ENCODE measurements at places on chromosomes 11 and 22.

DNA sequence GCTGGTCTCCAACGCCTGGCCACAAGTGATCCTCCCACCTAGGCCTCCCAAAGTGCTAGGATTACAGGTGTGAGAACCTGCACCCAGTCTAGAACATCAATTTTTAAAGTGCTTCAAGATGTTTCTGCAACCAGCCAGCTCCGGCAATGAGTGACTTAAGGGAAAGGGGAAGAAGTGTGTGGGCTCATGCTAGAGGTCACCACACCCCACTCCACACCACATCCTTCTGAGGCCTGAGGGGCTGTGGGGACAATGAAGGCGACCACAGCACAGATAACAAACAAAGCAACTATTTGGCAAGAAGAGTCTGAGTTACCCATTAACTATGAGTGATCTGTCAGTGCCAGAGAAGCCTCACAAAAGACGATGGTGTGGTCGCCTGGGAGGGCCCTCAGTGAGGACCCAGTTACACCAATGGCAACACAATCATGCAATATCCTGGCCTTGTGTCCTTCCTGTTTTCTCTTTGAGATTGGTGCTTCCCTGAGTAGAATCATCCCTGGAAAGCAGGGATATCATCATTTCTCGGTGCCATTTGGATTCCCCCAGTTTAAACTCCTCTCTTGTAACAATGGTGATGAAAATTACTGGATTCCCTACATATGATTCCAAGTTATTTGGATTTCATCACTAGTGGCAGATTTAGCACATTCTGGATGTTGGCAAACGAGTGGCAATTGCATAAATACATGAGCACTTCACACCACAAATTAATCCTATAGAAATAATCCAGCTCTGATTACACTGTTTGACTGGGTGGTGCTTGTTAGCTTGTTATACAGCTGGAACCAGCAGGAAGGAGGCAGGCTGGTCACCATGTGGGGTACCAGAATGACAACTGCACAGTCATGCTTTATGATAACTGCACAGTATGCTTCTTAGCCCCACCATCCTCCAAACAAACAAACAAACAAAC is 18.4 kb downstream of the ABTB2 start:
- no peak for DNase-seq

DNA sequence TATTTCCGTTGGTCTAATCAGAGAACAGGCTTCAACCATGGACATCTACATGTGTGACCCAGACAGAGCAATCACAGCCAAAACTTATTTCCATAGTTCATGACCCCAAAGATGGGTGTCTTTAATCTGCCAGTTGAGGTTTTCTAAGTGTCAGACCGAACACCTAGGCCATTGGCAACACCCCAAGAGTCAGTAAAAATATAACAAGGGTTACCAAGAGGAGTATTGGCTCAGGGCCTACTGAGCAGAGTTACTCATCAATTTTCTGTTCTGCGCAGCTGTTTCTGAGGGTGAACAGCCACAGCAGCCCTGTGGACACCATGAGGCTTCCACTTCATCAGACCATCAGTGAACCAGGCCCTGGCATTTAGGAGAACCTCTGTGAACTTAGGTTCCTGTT is 18.8 kb downstream of the GUCD1 start:
- no peak for DNase-seq

GRCh38 chr22:38831166-38831945 is 12.5 kb downstream of the NPTXR start:
- DNase-seq = no peak

- no peak for DNase-seq
These were observed 16.2 kb downstream of the LRRC32 start for GRCh38 chr11:76654298-76654851.

DNA sequence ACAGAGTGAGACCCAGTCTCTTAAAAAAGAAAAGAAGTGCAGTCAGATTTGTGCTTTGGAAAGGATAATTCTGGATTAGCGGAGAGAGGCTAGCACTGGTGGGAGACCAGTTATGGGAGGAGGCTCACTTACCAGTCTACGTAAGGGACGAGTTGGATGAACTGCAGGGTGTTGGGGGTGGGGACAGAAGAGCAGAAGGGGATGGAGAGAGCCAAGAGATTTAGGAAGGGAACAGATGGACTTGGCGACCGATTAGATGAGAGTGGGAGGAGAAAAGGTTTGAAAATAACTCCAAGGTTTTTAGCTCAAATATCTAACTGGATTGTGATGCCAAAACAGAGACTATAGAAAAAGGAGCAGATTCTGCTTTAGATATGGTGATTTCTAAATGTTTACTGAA is 81.4 kb downstream of the SFI1 start:
- DNase-seq = no peak

DNA sequence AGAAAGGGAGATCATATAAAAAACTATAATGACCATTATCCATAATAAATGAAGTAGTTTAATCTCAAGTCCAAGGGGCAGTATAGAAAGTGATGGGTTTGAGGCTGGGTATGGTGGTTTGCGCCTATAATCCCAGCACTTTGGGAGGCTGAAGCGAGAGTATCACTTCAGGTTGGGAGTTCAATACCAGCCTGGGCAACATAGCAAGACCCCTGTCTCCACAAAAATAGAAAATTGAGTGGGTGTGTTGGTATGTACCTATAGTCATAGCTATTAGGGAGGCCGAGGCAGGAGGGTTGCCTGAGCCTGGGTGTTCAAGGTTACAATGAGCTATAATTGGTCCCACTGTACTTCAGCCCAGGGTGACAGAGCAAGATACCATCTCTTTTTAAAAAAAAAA is 23.9 kb downstream of the MED17 start:
- DNase-seq = no peak

GRCh38 chr11:68430801-68431200 is 29.8 kb upstream of the PPP6R3 start:
- DNase-seq = no peak

GRCh38 chr11:14768526-14769188 is 123.4 kb downstream of the CYP2R1 start:
- no peak for DNase-seq

GRCh38 chr22:17829695-17830042 is 55.4 kb upstream of the BID start:
- DNase-seq = no peak

DNA sequence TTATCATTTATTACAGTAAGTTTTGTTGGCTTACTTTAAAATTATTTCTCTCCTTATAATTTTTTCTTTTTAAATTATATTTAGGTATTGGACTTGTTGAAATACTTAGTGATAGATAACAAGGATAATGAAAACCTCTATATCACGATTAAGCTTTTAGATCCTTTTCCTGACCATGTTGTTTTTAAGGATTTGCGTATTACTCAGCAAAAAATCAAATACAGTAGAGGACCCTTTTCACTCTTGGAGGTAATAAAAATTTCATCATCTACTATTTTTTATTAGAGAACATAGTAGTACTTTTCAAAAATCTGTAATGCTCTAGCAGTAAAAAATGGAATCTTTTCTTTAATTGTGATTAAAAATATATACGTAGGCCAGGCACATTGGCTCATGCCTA is 70.4 kb downstream of the ATM start:
- no peak for DNase-seq

All from activated naive CD4-positive, alpha-beta T cell (primary cell).